ENCODE measurements at places on chromosomes 12 and 14.

GRCh38 chr14:96195441-96196081 is 9.1 kb upstream of the BDKRB2 start:
- DNase-seq: no peak

- DNase-seq: no peak
These were observed 10.6 kb upstream of the TNFRSF1A start for GRCh38 chr12:6352193-6353173.

GRCh38 chr14:33979613-33980276 is 28.9 kb upstream of the EGLN3 start:
- no peak for DNase-seq

- peak; percentile 86 for DNase-seq
These were observed 56.0 kb downstream of the PLEKHG3 start for GRCh38 chr14:64760146-64760755.

GRCh38 chr12:116146386-116146785 is 131.1 kb downstream of the MED13L start:
- no peak for DNase-seq

DNA sequence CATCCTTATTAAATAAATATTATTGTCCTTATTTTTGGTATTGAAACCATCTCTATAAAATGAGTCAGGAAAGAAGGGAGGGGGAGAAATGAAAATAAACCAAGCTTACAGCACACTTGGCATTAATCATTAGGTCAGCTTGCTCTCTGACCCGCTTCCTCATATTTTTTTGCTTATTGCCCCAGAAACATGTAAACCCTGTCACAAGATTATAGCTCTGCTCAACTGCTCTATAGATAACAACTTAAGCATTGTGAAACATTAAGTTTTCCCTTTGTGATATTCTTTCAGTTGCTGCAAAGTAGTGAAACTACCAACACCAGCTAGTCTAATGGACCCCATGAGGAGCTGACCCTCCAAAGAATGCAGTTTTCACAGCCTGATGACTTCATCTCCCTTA is 819.5 kb downstream of the SLC16A7 start:
- DNase-seq: no peak

DNA sequence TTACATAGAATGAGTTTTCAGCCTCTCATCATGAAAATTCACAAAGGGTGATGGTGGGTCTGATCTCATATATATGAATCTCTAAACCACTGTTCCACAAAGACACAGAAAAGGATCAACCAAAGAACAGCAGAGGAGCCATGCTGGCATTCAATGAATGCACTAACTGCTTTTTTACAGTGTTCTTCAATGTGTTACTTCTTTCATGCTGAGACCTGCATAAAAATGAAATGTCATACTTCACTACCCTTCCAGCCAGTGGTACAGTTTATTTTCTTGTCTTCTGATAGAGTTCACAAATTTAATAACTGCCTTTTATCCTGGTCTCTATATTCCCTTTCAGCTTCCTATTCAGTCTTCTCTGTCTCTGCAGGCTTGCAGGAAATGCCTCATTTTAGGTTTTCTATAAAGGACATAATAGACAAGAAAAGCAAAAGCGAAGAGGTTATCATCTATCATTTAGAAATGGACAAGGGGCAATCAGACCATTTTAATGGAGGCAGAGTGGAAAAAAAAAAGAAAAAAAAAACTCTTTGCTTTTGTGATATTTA is 836.7 kb upstream of the FOXG1 start:
- no peak for DNase-seq

DNA sequence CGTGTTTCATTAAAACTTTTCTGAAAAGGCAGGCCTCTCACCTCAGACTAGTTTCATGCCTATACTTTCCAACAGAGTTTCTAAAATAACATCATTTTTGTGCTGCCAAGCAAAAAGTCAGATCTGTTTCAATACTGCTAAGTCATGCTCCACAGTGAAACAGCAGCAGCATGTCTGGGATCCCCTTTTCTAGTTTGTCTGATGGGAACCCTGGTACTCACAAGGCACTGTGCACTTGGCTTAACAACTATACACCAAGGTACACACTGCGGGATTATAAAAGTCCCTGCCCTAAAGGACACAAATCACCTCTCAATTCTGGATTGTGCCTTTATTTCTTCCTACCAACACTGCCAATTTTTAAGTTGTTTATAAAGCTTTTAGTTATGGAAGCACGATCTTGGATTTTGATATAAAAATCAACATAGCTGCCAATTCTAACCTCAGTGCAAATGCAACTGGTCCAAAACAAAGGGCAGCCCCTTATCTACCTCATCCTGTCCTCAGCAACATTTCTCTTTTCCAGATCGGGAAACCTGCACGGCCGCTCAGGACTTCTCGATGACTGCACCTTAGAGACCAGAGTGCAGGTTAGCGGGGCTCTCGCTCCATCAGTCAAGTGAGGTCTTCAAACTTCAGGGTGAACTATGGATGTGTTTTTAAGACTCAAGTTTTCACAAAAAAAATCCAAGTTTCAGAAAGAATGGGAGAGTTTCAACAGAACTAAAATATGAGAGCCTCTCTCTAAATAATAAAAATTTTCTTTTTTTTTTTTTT is 1.7 kb upstream of the EIF5 start:
- DNase-seq: no peak

- no peak for DNase-seq
These were observed 52.6 kb downstream of the FZD10 start for GRCh38 chr12:130214686-130215395.

DNA sequence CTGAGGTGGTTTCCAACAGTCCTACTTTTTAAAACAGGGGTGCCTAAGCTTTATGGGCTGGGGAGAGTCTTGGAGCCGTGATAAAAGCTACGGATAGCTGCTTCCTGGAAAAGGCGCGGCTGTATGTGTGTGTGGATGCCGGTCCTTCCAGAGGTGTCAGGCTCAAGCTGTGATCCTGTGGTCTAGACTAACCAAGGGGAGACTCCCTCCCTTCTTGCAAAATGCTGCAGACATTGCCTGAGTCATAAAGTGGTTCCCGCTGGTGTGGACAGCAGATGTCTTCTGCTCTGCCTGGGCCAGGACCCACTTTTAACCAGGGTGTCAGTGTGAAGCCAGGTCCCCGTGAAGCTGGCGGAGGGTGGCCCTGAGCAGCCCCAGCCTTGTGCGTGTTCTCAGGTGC is 37.8 kb downstream of the CCDC92 start:
- no peak for DNase-seq

DNA sequence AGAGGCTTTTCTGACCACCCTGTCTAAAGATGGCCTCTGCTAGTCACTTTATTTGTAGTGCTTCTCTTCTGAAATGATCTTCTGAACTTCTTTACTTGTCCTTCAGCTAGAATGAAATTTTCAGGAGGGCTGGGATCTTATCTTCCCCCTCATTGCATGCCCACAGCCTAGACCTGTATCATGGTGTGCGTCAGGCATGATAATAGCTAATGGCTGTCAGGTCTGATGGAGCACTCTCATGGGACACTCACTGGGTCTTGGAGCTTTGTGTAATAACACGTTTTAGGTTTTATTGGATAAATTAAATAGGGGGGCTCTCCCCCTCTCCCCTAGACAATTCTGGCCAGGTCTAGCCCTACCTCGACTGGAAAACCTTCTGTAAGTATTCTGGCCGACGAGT is 97.1 kb upstream of the NRXN3 start:
- no peak for DNase-seq

- peak; percentile 28 for DNase-seq
These were observed 5.4 kb downstream of the SOX5 start for GRCh38 chr12:23944067-23944466.

DNA sequence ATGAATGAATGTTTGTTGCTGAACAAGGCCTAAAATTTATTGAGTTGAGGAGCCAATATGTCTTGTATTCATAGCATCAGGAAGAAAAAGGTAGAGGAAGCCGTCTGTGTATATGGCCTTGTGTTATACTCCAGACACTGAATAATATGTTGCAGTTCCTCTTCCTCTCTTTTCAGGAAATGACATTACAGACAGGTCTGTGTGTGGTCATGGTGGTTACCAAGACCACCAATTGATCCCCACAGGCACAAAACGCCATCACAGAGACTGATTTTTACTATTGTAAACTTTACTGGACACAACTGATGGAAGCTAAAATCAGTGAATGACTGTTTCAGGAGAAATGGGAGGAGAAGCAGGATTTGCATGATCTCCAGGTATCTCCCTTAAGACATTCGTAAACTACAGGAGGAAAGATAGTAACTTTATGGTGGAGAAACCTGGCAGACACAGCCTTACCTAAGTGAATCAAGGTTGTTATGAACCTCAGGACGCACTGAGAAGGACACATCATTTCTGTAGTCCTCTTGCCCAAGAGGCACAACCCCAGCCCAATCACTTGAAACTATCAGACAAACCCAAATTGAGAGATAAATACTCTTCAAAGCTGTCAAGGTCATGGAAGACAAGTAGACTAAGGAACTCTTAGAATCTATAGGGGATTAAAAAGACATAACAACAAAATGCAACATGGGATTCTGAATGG is 334.1 kb upstream of the RGS6 start:
- no peak for DNase-seq

- DNase-seq: no peak
These were observed 19.8 kb downstream of the KRT7 start for GRCh38 chr12:52252728-52253343.

DNA sequence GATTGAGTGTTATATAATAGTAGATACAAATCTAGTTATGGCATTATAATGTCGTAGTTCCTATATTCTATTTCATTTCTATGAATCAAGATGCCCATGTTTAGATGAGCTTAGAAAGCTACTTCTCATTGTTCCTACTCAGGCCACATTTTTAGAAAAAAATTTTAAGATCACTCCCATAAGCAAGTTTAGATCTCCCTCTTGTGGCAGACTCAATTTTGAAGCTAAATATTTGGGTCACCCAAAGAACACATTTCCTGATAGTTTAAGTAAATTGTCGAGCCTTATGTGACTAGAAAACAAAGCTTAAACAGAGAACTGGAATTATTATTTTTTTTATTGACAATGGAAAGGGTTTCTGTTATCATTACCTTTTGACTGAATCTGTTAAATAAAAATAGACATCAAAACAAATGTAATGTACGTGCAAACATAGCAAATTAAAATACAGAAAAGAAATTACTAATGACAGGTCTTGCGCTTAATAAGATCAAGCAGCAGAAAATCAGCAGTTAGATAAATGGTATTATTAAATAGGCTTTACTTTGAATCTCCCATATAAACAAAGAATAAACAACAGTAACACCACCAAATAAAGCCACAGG is 180.2 kb downstream of the ACSS3 start:
- DNase-seq: no peak

GRCh38 chr12:27657296-27657695 is 39.0 kb upstream of the REP15 start:
- no peak for DNase-seq

- peak; percentile 61 for DNase-seq
These were observed 314.3 kb upstream of the OR4E1 start for GRCh38 chr14:21987937-21988336.

- DNase-seq: no peak
These were observed at the start of gene OR6C74 for GRCh38 chr12:55244309-55244708. Gene OR6C74, plus strand, starts transcription at chr12:55244609. Its CDS starts 2,679 bp downstream, at chr12:55247288.

DNA sequence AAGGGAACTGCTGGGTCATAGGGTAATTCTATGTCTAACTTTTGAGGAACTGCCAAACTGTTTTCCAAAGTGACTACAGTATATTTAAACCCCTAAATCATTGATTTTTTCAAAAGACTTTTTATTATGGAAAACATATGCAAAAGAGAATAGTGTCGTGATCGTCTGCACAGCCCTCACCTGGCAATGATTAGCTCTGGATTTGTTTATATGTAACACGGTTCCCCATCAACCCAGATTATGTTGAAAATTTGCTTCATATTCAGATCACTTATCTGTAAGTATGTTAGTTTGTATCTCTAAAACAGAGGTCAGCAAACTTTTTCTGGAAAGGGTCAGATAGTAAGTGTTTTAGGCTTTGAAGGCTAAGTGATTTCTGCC is 52.7 kb downstream of the CCDC92 start:
- no peak for DNase-seq

- no peak for DNase-seq
These were observed 103.9 kb downstream of the BBS10 start for GRCh38 chr12:76244300-76244699.

DNA sequence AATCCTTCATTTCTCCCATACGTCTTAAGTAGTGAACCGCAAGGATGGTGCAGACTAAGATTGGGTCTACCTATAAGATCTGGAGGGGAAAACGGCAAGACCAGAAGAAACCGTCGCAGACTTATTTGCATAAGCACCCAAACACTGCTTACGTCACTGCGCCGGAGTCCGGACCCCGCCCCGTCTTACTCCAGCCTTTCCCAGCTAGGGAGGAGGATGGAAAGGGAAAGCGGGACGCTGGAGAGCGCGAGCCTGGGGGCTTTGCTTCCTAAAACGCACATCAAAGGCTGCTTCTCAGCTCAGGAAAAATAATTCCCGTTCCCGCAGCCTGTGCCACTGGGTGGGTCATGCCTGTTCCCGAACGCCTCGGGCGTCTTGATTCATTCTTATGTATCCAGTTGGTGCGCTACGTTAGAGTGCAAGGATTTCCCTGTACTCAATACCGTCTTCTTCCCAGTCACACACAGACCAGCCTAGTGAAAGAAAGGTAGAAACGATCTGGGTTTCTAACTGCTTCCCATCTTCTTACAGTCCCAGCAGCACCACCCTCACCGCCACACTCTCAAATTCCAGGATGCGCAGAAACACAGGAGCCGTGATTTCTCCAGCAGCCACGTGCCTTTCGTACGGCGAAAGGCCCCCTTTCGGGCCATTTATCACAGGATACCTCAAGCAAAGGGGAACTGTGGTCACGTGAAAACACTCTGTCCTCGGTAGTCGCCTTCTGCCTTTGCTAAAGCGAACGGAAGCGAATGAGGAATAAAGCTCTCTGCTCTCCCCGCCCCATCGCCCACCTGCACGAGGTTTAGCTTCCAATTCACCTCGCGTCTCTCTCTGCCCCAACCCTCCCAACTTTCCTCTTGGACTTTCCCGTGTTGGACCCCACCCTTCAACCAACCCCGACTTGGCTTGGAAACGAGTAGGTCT is 1.1 kb downstream of the SLC6A15 start:
- DNase-seq: peak; percentile 86

DNA sequence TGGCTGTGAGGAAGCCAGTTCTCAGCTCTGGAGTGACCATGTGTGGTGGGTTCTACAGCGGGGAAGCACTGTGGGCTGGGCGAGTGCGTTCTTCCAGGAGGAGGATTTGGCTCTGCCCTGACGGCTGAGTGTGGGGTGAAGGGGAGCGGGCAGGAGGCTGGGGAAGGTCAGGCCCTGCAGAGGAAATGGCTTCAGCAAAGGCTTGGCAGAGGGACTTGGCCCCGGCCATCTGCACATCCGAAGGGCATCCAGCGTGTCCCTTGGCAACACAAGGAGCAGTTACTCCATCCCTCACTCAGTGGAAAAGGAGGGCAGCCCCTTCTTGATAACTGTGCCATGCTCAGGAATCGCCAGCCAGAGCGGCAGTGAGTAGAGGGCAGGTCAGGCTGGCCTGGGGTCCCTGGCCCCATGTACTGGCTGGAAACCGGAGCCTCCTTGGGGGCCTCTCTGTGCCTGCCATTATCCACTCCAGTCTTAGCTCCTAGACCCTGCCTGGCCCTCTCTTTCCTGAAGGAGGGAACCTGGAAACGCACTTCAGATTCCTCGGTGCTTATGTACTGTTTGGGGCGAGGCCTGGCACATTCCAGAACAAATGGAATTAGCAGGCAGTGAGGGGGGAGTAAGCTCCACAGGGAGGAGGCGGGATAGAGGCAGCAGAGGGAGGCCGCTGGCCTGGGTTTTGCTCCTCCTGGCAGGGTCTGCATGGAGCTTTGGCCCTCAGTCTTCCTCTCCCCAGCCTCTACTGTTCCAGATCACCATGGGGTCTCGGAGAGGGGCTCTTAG is 133.6 kb upstream of the NCOR2 start:
- DNase-seq: peak; percentile 68
